ENCODE measurements at places on chromosomes 13 and 19. TPM values are rescaled to one million over a fixed set of nuclear protein-coding genes. Genes with fewer than 3 reads are reported as not detected.

The KCTD4 gene
- total RNA-seq = not detected

The ZNF256 gene
- 0.70 TPM for total RNA-seq

The CYP2A7 gene
- total RNA-seq = not detected

The PLK5 gene
- not detected for total RNA-seq

The LAIR1 gene
- not detected for total RNA-seq

The PGLYRP2 gene
- total RNA-seq = not detected

The ARL11 gene
- total RNA-seq = not detected

The SOX1 gene
- not detected for total RNA-seq

The PRKCG gene
- 5.9 TPM for total RNA-seq

The KIR2DL4 gene
- total RNA-seq = not detected

The TSEN34 gene
- 119 TPM for total RNA-seq

The ATP4B gene
- total RNA-seq = not detected

The NBEA gene
- 1.7 TPM for total RNA-seq

Data from A549 treated with ZK216348 at 1 μM for 4 hours (cell line).